ENCODE measurements at places on chromosomes 7 and 10. TPM values are rescaled to one million over a fixed set of nuclear protein-coding genes. Genes with fewer than 3 reads are reported as not detected.

GRCh38 chr7:240146-240676 is 47.8 kb downstream of the FAM20C start:
- no peak overlapping the region for H3K4me3 ChIP-seq
- no peak overlapping the region for H3K27ac ChIP-seq
- no peak for DNase-seq
- no peaks in the 10 kb centered on the region for H3K27me3 ChIP-seq
- H3K36me3 ChIP-seq, result no peaks in the 10 kb centered on the region

DNA sequence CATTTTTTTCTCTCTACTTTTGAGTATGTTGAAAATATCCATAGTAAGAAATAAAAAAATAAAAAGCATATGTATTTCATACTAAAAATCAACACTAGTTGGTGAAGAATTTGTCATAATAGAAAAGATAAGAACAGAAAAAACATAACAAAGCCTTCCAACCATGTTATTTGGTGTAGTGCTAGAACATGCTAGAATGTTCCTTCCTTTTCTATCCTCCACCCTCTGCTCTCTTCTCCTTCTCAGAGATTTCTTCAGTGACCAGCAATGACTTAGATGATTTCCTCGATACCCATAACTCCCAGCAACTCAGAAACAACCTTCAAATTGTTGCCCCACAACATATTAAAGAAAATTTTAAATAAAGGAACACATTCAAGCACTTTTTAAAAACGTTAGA is 2.6 kb downstream of the ZC3HAV1 start:
- no peak overlapping the region for H3K4me3 ChIP-seq
- H3K4me1 ChIP-seq, result peaks cover 3% of the 10 kb centered on the region
- no peak for DNase-seq
- H3K27me3 ChIP-seq, result no peaks in the 10 kb centered on the region

DNA sequence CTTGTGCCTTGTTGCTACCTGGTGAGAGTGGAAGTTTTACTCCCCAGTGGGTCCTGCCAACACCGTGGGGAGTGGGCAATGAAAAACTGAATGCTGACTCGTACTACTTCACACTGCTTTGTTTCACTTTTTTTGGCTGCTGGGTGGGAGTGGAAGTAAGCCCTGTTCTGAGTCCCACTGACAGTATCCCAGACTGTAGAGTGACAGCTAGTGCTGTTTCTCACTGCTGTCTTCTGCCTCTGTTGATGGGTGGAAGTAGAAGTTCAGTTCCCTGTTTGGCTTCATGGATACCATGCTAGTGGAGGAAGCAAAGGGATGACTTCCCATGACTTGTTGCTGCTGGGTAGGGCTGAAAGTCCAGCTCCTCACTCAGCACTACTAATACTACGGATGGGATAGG is 98.4 kb downstream of the STK31 start:
- no peaks in the 10 kb centered on the region for H3K4me1 ChIP-seq
- no peak overlapping the region for H3K27ac ChIP-seq
- no peaks in the 10 kb centered on the region for H3K36me3 ChIP-seq
- DNase-seq, result no peak
- H3K4me3 ChIP-seq, result no peak overlapping the region
- H3K27me3 ChIP-seq, result no peaks in the 10 kb centered on the region

DNA sequence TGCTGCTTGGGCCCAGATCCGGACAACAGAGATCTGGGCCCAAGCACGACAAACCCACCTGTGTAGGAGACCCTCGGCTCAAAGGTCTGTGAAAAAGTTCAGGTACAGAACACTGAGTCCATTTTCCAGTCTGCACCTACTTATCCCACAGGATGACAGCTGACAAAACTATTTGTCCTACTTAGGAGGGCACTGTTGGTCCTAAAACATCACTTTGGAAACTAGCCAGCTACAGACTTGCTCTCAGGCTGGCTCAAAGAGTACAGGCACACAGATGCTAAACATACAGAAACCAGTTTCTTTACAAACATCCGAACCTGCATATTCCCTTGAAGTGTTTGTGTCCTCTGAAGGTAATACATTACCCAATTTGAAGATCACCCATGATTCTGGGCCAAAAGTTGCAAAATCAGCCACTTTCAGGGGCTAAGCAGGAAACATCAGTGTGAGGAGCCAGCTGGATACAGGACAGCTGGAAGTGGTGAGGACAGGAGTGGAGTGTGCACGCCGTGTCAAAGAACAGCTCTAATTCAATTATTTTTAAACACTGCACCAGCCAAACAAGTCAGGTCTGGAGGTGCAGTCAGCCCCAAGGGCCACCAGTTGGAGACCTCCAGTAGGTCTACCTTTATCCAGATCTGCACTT is 88.5 kb downstream of the NOC3L start:
- no peak for DNase-seq
- no peak overlapping the region for H3K4me3 ChIP-seq
- no peaks in the 10 kb centered on the region for H3K36me3 ChIP-seq
- H3K27ac ChIP-seq, result no peak overlapping the region

DNA sequence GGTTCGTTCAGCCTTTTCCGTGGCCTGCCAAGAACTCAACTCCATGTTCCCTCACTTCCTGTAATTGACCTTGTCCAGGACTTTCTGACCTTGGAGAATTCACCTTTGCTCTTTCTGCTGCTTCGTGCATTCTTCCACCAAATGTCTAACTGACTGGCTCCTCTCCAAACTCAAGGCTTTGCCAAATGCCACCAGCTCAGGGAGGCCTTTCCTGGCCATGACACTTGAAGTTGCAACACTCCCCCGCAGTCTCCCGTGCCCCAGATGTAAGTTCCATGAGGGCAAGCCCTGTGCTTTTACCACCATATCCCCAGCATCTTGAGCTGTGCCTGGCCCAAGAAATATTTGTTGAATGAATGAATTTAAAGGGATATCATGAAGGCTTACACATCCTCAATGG is 238.4 kb downstream of the ARHGAP21 start:
- no peaks in the 10 kb centered on the region for H3K27me3 ChIP-seq
- H3K27ac ChIP-seq, result peak overlapping the region; percentile 52
- no peaks in the 10 kb centered on the region for H3K36me3 ChIP-seq
- peaks cover 3% of the 10 kb centered on the region for H3K4me1 ChIP-seq

GRCh38 chr10:35391153-35391953 is 55.0 kb downstream of the CCNY start:
- no peak for DNase-seq
- no peaks in the 10 kb centered on the region for H3K27me3 ChIP-seq
- H3K4me3 ChIP-seq, result no peak overlapping the region
- H3K36me3 ChIP-seq, result no peaks in the 10 kb centered on the region

DNA sequence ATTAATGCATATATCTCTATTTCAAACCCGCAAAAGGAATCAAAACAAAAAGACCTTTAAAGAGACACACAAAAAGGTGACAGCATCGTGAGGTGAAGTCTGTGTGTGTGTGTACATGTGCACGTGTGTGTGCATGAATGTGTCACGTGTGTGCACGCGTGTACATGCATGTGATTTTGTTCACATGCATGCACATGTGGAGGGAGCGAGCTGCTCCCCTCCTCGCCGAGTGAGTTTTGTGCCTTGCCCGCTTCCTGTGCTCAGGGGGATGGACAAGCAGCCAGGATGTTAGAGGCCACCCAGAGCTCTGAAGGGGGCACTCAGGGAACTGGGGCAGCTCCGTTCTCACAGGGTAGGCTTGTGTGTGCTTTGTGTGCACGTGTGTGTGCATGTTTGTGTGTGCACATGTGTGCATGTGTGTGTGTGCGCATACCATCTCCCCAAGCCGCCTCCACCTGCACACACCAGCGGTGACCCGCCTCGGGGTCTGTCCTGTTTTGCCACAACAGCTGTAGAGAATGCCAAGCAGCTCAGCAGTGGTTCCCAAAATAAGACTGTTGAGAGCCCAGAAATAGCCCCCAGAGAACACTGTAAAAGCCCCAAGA is 191.2 kb downstream of the PTPRN2 start:
- H3K27ac ChIP-seq, result no peak overlapping the region
- H3K36me3 ChIP-seq, result no peaks in the 10 kb centered on the region
- no peak for DNase-seq
- no peaks in the 10 kb centered on the region for H3K4me1 ChIP-seq

GRCh38 chr10:27741173-27742091 is 4.2 kb downstream of the MKX start:
- H3K36me3 ChIP-seq, result no peaks in the 10 kb centered on the region
- peak overlapping the region; percentile 53 for H3K4me3 ChIP-seq
- DNase-seq, result no peak
- peaks cover 3% of the 10 kb centered on the region for H3K4me1 ChIP-seq
- H3K27me3 ChIP-seq, result peaks cover 5% of the 10 kb centered on the region

- no peaks in the 10 kb centered on the region for H3K36me3 ChIP-seq
- no peaks in the 10 kb centered on the region for H3K4me1 ChIP-seq
- H3K4me3 ChIP-seq, result peak overlapping the region; percentile 72
- no peak for DNase-seq
- H3K27ac ChIP-seq, result peak overlapping the region; percentile 62
Observed at GRCh38 chr7:22821702-22822485, 755 bp downstream of the TOMM7 start.

GRCh38 chr7:88888684-88889083 is 93.1 kb upstream of the TEX47 start:
- H3K27ac ChIP-seq, result no peak overlapping the region
- no peak overlapping the region for H3K4me3 ChIP-seq
- no peaks in the 10 kb centered on the region for H3K27me3 ChIP-seq
- no peak for DNase-seq
- no peaks in the 10 kb centered on the region for H3K36me3 ChIP-seq
- no peaks in the 10 kb centered on the region for H3K4me1 ChIP-seq

DNA sequence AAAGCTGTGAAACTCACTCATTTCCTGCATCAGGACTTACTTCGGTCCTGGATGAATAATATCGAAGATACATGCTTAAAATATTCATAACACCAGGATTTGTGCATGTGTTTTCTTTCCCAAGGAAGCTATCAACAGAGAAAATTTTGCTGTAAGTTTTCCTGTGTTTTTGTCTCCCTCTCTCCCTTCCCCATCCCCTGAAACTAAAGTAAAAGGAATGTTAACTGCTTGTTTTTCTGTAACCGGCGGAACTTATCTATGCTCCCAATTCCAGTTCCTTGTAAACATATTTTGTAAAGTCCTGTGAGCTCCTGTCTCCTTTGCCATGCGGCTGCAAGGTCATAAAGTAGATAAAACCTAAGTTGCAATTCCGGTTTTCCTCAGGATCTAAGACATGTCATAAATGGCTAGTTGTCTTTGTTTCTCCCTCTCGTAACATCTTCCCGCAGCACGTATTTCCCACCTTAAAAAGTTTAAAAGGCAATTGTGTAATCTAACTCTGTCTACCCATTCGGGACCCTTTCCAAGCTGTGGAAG is 79.0 kb upstream of the POM121L12 start:
- no peaks in the 10 kb centered on the region for H3K4me1 ChIP-seq
- no peak overlapping the region for H3K27ac ChIP-seq
- H3K36me3 ChIP-seq, result no peaks in the 10 kb centered on the region

GRCh38 chr7:130228840-130229502 is 21.3 kb downstream of the SSMEM1 start:
- no peak overlapping the region for H3K4me3 ChIP-seq
- no peaks in the 10 kb centered on the region for H3K4me1 ChIP-seq
- DNase-seq, result no peak
- H3K27ac ChIP-seq, result no peak overlapping the region
- no peaks in the 10 kb centered on the region for H3K27me3 ChIP-seq

DNA sequence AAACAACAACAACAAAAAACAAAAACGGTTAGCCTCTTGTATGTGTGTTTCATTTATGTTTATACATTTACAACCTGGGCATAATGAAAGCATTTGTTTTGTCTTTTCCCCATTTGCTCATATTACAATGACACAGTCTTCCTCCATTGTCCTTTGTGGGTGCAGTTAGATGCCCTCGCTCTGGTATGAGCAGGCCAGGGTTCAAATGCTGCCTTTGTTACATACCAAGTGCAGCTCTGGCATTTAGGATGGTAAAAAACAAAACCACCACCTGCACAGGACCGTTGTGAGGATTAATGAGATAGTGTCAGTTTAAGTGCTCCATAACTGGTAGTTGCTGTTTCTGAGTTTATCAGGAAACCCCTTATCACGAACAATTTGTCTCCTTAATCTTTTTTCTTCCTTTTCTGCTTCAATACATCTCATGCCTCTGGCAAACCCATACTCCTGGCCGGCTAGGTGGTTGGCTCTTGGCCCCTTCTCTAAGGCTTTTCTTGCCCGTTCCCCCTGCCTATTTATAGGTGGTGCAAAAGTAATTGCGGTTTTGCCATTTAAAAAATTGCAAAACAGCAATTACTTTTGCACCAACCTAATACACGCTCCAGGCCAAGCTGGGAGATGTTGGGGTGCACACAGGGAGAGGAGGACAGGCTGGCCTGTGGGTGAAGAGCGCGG is 18.6 kb upstream of the TMEM225B start:
- H3K27me3 ChIP-seq, result no peaks in the 10 kb centered on the region
- no peaks in the 10 kb centered on the region for H3K36me3 ChIP-seq
- no peak for DNase-seq
- H3K27ac ChIP-seq, result no peak overlapping the region
- peak overlapping the region; percentile 37 for H3K4me3 ChIP-seq

DNA sequence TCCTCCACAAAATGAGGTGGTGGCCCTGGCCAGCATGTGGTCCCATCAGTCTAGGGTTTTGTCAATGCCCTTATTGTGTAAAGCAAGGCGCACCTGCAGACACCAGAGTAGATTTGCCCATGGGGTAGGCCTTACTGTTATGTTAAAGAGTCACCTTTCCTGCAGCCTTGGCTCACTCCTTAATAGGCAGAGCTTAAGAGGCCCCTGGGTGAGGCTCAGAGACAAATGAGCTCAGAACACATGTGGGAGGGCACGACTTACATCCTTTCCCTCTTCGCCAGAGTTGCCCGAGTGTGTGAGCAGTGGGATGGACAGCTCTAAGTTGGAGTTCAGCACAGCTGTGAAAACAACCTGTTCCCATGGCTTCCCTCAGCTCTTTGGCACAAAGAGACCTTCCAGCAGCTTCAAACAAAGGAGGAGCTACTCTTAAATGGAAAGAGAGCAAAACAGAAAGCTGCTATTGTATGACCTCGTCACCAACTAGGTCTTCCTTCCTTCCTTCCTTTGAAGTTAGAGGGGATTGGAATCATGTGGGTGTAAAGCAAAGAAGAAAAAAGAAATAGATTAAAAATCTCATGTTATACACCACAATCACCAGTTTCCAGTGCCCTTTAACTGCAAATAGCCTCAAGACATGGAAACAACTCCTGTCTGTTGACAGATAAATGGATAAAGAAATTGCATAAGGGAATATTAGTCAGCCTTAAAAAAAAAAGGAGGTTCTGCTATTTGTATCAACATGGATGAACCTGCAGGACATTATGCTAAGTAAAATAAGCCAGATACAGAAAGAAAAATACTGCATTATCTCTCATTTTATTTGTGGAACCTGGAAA is 11.9 kb upstream of the XPNPEP1 start:
- H3K27ac ChIP-seq, result no peak overlapping the region
- no peaks in the 10 kb centered on the region for H3K27me3 ChIP-seq
- H3K4me3 ChIP-seq, result no peak overlapping the region
- peak; percentile 5 for DNase-seq
- H3K36me3 ChIP-seq, result no peaks in the 10 kb centered on the region
- H3K4me1 ChIP-seq, result no peaks in the 10 kb centered on the region

- no peak overlapping the region for H3K4me3 ChIP-seq
- no peaks in the 10 kb centered on the region for H3K4me1 ChIP-seq
- H3K27ac ChIP-seq, result no peak overlapping the region
- H3K36me3 ChIP-seq, result no peaks in the 10 kb centered on the region
Observed at GRCh38 chr10:31490858-31491504, 172.0 kb downstream of the ZEB1 start.

GRCh38 chr7:70590126-70590854 is 541.7 kb upstream of the GALNT17 start:
- H3K27ac ChIP-seq, result no peak overlapping the region
- DNase-seq, result no peak
- H3K4me1 ChIP-seq, result no peaks in the 10 kb centered on the region
- no peak overlapping the region for H3K4me3 ChIP-seq
- no peaks in the 10 kb centered on the region for H3K27me3 ChIP-seq

The SSMEM1 gene
- total RNA-seq, result 2.0 TPM

The NODAL gene
- not detected for total RNA-seq

The FERD3L gene
- total RNA-seq, result not detected

The PSPH gene
- 47.1 TPM for total RNA-seq

The KNDC1 gene
- total RNA-seq, result 10.8 TPM

The NEUROD6 gene
- not detected for total RNA-seq

The TRDMT1 gene
- total RNA-seq, result 9.9 TPM

Data from prostate gland (tissue), 2 donors.